ENCODE measurements at places on chromosomes 3 and 15. TPM values are rescaled to one million over a fixed set of nuclear protein-coding genes. Genes with fewer than 3 reads are reported as not detected.

The WDR73 gene
- total RNA-seq = 28.5 TPM

The CHRNA7 gene
- total RNA-seq = not detected

The TUSC7 gene
- total RNA-seq = not detected

The GPR15 gene
- total RNA-seq = not detected

The KLHL24 gene
- 84.0 TPM for total RNA-seq

The ITGA11 gene
- total RNA-seq = 52.5 TPM

The GPR176 gene
- 142 TPM for total RNA-seq

The PSTPIP1 gene
- total RNA-seq = not detected

The BNC1 gene
- total RNA-seq = 23.3 TPM

The SOX14 gene
- not detected for total RNA-seq

The TRIM42 gene
- not detected for total RNA-seq

The CFAP92 gene
- 0.05 TPM for total RNA-seq

The PLSCR5 gene
- not detected for total RNA-seq

The TGM4 gene
- not detected for total RNA-seq

The SOX2 gene
- not detected for total RNA-seq

The AGBL1 gene
- total RNA-seq = not detected

The ARGFX gene
- total RNA-seq = not detected

The KLHL40 gene
- not detected for total RNA-seq

The SENP8 gene
- total RNA-seq = 1.8 TPM

The ZMYND10 gene
- total RNA-seq = 0.88 TPM

The SLC6A20 gene
- not detected for total RNA-seq

The DUOXA2 gene
- total RNA-seq = not detected

The SNTN gene
- total RNA-seq = not detected

The NANOGP8 gene
- not detected for total RNA-seq

The CRYGS gene
- 2.4 TPM for total RNA-seq

The ADGRG7 gene
- total RNA-seq = 0.30 TPM

The CELF6 gene
- not detected for total RNA-seq

The ST8SIA2 gene
- total RNA-seq = not detected

The GOLGA6L4 gene
- 0.78 TPM for total RNA-seq

The C2CD4A gene
- not detected for total RNA-seq

The SEC61A1 gene
- 483 TPM for total RNA-seq

The THRB gene
- not detected for total RNA-seq

The EXD1 gene
- total RNA-seq = under 0.01 TPM

The C3orf49 gene
- not detected for total RNA-seq

The DOCK3 gene
- total RNA-seq = under 0.01 TPM

The KLHL6 gene
- under 0.01 TPM for total RNA-seq

The AP4E1 gene
- 15.4 TPM for total RNA-seq

The SLC25A20 gene
- 31.8 TPM for total RNA-seq

The DISP2 gene
- 0.30 TPM for total RNA-seq

The TP63 gene
- not detected for total RNA-seq

The ARPP21 gene
- not detected for total RNA-seq

The EAF2 gene
- 5.0 TPM for total RNA-seq

The SPATA12 gene
- total RNA-seq = not detected

The PP2D1 gene
- total RNA-seq = not detected

The CLDN18 gene
- not detected for total RNA-seq

The SLC28A1 gene
- not detected for total RNA-seq
